ENCODE measurements at places on chromosomes 11 and 22.

GRCh38 chr22:35592418-35592967, 24.6 kb downstream of the MB start:
- no peak for DNase-seq

GRCh38 chr22:23696326-23696851, 5.6 kb downstream of the RGL4 start:
- DNase-seq = no peak

DNA sequence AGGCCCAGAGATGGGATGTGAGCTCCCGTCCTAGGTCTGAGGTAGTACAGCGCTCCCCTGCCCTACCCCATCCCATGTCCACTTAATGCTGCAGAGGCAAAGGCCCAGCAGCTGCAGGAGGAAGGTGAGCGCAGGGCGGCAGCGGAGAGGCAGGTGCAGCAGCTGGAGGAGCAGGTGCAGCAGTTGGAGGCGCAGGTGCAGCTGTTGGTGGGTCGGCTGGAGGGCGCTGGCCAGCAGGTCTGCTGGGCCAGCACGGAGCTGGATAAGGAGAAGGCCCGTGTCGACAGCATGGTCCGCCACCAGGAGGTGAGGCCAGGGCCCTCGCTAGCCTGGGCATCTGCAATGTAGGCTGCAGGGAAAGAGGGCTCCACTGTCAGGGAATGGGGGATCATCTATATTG, 15.2 kb downstream of the CCDC157 start:
- DNase-seq = no peak

GRCh38 chr11:61834278-61835048, 6.4 kb downstream of the FADS2 start:
- DNase-seq = no peak

DNA sequence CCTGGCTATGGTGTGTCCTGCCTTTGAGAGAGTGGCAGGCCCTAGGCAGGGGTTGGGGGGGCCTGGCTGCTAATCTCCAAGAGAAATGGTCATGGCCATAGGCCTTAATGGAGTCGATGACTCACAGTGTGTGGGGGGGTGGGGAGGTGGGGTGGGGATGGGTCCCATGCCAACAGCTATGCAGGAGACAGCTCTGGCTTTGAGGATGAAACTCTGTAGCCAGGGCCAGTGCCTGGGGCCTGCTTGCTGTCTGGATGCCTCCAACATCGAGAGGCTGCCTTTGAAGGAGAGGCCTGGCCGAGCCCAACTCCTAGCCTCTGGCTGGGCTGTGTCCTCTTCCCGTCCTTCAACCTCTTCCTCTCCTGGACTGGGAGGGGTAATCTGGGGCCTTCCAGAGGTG, 23.9 kb upstream of the TSPAN18 start:
- DNase-seq = no peak

- no peak for DNase-seq
Measured at GRCh38 chr11:111512296-111513239, at the start of gene BTG4. BTG4 (minus strand) TSS chr11:111512386; CDS start chr11:111498776, 13,610 bp downstream.

DNA sequence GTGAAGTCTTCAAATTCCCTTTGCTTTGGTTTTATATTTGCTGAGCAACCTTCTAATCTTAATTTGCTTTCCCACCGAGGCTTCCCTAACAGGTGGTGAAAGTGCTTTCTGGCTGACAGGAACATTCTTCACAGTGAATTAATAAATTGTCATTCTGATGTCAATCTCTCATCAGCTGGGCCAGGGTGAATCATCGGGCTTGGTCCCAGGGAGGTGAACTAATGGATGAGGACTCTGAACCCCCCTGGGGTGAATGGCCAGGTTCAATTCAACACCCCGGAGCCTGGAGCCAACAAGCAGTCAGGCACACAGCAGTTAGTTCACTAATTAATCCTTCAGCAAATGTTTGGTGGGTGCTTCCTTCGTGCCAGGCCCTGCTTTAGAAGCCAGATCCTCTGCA, 155.4 kb upstream of the PDGFD start:
- DNase-seq = no peak

- DNase-seq = peak; percentile 37
Measured at GRCh38 chr11:85941380-85941973, 86.3 kb downstream of the CCDC83 start.

DNA sequence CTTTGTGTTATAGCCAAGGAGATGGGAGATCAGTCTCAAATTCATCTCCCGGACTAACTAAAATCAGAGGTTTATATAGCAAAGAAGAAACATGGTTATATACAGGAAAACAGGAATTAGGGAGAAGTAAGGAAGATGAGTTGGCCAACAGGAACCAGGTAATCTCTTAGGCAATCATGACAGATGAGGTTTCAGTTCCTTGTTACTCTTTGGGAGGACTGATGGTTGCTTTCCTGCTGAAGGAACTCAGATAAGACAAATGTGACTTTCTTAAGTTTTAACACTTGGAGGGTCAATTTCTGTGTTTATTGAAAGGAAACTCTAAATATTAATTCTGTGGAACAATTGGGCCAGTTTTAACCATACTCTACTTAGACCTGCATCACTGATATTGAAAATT, 1072.0 kb upstream of the CNTN5 start:
- no peak for DNase-seq

GRCh38 chr22:39209756-39210155, 35.0 kb downstream of the PDGFB start:
- DNase-seq = no peak

DNA sequence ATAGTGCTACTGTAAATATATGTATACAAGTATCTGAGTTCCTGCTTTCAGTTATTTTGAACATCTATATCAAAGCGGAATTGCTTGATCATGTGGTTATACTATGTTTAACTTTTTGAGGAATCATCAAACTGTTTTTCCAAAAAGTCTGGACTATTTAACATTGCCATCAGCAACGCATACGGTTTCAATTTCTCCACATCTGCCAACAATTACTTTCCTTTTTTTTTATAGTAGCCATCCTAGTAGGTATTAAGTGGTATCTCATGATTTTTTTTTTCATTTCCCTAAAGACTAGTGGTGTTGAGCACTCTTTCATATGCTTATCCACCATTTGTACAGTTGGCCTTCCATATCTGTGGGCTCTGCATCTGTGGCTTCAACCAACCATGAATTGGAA, 1.3 kb upstream of the UBE4A start:
- DNase-seq = no peak

- peak; percentile 94 for DNase-seq
Measured at GRCh38 chr22:41367039-41367679, 14.6 kb upstream of the TEF start.

- no peak for DNase-seq
Measured at GRCh38 chr11:121667836-121668235, 215.1 kb upstream of the SORL1-AS1 start.

DNA sequence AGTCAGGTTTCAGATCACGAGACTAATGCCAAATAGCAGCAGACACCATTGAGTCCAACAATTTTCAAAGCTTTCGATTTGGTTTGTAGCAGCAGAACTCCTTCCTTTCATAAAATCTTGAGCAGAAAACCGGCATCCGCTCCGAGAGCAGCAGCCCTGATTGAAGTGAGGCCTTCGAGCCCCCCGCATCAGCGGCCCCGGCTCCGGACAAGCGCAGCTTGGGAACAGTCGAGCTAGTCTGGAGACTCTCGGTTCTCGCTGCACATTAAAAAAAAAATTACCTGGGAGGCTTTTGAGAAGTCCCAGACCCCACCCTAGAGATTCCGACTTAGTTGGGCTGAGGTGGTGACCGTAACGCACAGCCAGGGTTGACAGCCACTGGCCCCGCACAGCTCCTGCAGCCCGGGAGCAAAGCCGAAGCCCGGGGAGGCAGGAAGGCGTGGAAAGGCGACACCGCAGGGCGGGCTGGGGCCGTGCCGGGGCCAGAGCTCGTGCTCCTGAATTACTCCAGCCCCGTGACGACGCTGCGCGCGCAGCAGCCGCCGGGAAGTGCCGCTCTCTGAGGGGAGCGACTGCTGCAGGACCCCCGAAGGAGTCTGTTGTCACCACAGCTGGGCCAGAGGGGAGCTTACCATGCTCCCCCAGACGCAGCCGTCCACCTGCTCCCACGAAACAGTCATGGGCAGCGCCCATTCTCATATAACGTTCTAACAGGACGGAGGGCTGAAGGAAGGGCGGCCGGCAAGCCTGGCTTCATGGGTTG, 57.8 kb downstream of the SPATA19 start:
- DNase-seq = no peak

GRCh38 chr22:49966041-49966773, 5.6 kb downstream of the PIM3 start:
- no peak for DNase-seq

DNA sequence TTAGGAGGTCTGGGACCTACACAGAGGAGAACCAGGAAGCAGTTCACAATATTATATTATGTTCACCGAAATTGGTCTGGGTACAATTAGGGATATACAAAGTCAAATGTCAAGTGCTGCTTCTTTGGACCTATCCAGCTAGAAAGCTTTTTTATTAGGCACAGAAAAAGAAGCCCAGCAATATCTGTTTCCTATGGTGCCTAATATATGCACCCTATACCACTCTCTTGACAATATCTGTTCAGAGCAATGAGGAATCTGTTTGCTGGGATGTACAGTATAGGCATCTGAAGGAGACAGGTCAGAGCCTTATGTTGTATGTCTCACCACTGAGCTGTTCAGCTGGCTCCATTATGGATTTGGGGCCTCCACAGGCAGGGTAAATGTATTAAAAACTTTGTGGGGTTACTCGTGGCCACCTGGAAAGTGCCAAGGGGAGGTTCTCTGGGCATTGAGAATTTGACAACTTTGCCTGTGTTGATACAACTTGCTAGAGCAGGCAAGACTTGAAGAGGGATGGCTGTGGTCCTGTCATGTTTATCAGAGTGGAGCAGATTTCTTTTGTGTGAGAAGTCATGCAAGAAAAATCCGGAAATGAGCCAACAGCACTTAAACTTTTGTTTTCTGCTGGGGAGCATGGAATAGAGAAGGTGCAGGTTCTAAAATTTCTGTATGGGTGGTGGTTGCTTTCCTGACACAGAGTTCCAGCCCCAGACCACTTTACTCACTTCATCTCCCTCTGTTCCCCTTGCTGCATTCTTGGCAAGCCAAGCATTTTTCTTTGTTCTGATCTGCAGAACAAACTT, 10.1 kb downstream of the STIM1 start:
- peak; percentile 22 for DNase-seq

DNA sequence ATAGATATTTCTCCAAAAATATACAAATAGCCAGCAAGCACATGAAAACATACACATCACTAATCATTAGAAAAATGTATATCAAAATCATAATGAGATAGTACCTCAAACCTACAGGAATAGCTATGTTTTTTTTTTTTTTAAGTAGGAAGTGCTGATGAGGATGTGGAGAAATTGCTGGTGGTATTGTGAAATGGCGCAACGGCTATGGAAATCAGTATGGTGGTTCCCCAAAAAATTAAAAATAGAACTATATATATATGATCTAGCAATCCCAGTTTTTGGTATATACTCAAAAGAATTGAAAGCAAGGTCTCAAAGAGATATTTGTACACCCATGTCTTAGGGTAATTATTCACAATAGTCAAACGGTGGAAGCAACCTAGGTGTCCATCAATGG, 46.0 kb upstream of the HIPK3 start:
- DNase-seq = no peak

- DNase-seq = no peak
Measured at GRCh38 chr11:102382384-102382783, 35.4 kb downstream of the BIRC2 start.

GRCh38 chr11:73267122-73267846, 4.9 kb upstream of the P2RY6 start:
- no peak for DNase-seq

GRCh38 chr11:12417691-12418611, 40.6 kb downstream of the PARVA start:
- DNase-seq = no peak

DNA sequence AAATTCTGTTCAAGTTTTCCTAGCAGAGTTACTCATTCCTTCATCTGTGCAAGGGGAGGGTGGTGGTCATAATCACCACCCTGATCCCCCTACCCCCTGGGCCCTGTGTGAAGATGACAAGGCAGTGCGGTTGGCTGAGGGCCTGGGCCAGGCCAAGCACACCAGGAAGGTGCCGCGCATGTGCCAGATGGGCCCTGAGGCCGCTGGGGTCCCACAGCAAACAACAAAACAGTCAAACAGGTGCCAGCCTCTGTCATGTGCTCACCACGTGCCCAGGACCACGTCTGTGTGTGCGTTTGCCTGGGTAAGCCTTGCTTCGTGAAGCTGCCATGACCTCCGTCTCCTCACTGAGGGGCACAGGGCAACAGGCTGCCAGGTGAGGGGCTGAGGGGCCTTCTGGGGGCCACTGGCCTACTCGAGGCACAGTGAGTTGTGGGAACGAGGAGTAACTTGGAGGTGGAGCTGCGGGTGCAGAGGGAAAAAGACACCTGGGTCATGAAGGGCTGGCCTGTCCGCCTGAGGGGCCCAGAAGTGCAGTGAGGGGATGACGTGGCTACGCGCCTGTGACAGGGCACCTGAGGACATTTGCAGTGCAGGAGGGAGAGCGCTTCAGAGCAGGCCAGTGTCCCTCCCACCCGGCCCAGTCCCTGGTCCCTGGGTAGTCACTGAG, 25.8 kb downstream of the RSPH14 start:
- DNase-seq = no peak

GRCh38 chr11:117735350-117735977, 61.6 kb downstream of the DSCAML1 start:
- DNase-seq = no peak

- no peak for DNase-seq
Measured at GRCh38 chr22:19576460-19577421, 52.5 kb upstream of the CLDN5 start.

- no peak for DNase-seq
Measured at GRCh38 chr11:83630211-83630610, 344.0 kb upstream of the CCDC90B start.
